ENCODE measurements at places on chromosomes 2 and 18.

DNA sequence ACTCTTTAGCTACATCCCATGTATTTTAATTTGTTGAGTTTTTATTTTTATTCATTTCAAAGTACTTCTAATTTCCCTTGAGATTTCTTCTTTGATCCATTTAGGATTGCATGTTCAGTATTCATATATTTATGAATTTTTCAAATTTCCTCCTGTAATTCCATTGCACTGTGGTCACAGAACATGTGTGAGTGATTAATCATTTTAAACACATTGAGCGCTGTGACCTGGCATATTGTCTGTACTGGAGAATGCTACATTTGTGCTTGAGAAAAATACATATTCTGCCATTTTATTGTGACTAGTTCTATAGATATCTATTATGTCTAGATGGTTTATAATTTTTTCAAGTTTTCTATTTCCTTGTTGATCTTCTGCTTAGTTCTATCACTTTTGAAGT, 353.7 kb downstream of the RAD51AP2 start:
- DNase-seq = no peak

GRCh38 chr18:13915995-13916431, 677 bp upstream of the MC2R start:
- no peak for DNase-seq

DNA sequence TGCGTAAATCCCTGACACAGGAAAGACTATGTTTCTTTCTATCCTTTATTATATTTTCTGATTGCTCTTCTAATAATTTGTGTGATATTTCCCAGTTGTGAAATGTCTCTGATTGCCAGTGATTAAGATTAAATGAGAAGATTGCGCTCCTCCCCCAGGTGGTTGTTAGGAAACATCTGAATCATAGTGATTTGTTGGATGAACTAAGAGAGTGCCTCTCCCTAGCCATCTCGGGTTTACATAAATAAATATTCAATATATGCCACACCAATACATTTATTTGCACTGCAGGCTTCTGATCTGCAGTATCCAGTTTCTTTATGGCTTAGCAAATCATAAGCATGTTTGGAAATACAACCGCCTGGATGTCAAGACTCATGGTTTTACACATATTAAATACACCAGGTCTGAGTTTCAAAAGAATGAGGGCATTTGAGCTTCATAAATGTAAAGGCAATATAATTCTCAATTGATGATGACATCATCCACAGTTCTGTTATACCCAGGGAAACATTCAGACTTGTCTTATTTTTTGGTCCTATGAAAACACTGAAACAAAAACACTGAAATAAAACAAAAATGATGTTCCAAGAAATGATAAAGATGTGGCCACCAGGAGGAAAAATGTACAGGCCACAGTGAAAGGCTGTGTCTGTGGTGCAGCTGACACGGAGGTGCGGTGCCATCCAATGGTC, 826.7 kb upstream of the ACVR2A start:
- no peak for DNase-seq

DNA sequence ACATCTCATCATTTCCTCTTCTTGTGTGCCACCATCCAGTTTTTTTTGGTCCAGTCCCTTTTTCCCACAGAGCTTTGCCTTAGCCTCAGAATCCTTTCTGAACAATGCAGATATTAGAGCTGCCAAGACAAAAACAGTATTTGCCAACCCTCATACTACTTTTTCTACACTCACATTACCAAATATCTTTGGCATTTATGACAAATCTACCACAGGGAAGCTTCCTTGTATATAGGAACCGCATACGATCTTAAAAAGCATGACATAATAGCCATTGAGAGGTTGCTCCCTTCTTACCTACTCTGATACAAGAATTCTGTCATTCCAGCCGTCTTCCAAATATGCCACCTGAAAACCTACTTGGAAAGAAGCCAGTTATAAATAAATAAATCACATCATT, 9.4 kb downstream of the ZNF24 start:
- DNase-seq = no peak

Measured in NCI-H1436 treated with DMSO at 0.1 percent for 48 hours (cell line).